H1 (cell line): ENCODE measurements at places on chromosomes 1 and 21. TPM values are rescaled to one million over a fixed set of nuclear protein-coding genes. Genes with fewer than 3 reads are reported as not detected.

BOLA1 gene
- 8.1 and 13.1 TPM in 2 replicates for total RNA-seq

REN gene
- total RNA-seq: not detected in 2 replicates

DNA sequence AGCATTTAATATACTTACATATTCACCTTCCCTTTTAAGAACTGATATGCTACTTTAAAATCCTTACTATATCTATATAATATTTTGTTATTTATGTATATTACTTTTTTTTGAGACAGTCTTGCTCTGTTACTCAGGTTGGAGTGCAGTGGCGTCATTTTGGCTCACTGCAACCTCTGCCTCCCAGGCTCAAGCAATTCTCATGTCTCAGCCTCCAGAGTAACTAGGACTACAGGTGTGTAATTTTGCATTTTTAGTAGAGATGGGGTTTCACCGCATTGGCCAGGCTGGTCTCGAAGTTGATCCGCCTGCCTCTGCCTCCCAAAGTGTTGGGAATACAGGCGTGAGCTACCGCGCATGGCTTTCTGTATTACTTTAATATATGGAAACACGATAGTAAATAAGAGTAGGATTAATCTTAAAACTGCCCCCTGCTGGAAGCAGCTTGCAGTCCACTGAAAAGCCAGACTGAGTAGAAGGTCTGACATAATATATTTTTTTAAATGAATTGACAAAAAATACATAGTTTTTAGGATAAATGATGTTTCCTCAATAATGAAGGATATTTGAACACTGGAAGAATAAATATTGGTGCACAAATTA is 24.4 kb downstream of the RCAN3 start:
- H3K27ac ChIP-seq: no peak overlapping the region
- no peak overlapping the region for H3K4me3 ChIP-seq
- DNase-seq: no peak
- no peaks in the 10 kb centered on the region for H3K36me3 ChIP-seq
- H3K27me3 ChIP-seq: no peaks in the 10 kb centered on the region

- H3K27ac ChIP-seq: no peak overlapping the region
- H3K4me3 ChIP-seq: no peak overlapping the region
- no peaks in the 10 kb centered on the region for H3K27me3 ChIP-seq
- H3K36me3 ChIP-seq: no peaks in the 10 kb centered on the region
- no peaks in the 10 kb centered on the region for H3K4me1 ChIP-seq
- DNase-seq: no peak
These were observed 25.0 kb upstream of the UAP1 start for GRCh38 chr1:162536511-162536910.

DNA sequence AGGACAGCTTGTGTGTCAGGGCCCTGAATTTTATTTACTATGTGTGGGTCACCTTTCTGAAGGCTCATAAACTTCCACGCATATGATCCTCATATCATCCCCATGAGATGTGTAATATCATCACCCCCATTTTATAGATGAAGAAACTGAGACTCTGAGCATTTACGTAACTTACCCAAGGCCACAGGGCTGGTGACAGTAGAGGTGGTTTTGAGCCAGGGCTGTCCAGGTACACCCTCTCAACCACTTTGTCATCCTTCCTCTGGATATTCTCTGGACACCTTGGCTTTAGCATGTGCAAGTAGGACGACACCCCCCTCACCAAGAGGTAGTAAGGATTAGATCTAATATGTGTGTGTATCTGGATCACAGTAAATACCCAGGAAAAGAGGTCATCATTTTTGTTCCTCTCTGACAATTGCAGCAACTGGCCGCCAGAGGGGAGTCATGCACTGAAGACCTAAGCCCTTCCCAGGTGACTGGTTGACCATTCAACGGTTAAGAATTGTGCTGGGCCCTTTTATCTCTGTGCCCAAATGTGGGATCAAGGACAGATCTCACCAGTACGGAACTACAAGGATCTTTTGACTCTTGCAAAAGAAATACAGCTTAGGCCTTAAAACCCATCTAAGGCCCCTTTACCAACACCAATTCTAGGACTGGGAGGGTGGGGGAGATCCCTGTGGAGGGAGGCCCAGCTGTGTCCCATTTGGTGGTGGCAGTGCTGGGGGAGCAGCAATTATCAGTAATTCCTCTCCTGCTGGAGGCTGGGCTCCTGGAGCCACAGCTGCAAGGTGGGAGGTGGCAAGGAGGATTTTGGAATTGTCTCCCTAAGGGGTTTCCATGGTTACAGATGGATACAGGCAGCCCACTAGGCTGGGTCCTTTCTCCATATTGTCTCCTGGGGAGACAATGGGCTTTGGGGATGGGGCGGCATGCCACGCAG is 13.7 kb upstream of the E2F2 start:
- no peaks in the 10 kb centered on the region for H3K4me1 ChIP-seq
- no peaks in the 10 kb centered on the region for H3K36me3 ChIP-seq
- DNase-seq: peak; percentile 85
- H3K4me3 ChIP-seq: no peak overlapping the region

DNA sequence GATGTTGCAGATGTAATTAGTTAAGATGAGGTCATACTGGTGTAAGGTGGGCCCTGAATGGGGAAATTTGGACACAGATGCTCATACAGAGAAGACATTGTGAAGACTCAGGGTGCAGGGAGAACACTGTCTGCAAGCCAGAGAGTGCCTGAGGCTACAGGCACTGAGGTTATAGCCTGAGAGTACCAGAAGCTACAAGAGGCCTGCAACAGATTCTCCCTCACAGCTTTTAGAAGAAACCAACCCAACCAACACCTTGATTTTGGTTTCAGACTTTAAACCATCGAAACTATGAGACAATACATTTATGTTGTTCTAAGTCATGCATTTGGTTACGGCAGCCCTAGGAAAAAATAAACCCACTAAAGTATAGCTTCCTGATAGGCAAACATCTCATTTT is 321.7 kb upstream of the USP25 start:
- no peaks in the 10 kb centered on the region for H3K27me3 ChIP-seq
- no peak overlapping the region for H3K4me3 ChIP-seq
- H3K4me1 ChIP-seq: no peaks in the 10 kb centered on the region
- H3K27ac ChIP-seq: no peak overlapping the region
- DNase-seq: no peak
- H3K36me3 ChIP-seq: no peaks in the 10 kb centered on the region

GRCh38 chr1:221926441-221926840 is 184.6 kb upstream of the DUSP10 start:
- no peak for DNase-seq
- H3K4me1 ChIP-seq: no peaks in the 10 kb centered on the region
- no peaks in the 10 kb centered on the region for H3K27me3 ChIP-seq
- no peaks in the 10 kb centered on the region for H3K36me3 ChIP-seq
- no peak overlapping the region for H3K4me3 ChIP-seq

GRCh38 chr1:59805554-59805953 is 9.2 kb upstream of the HOOK1 start:
- no peak for DNase-seq
- no peaks in the 10 kb centered on the region for H3K27me3 ChIP-seq
- no peak overlapping the region for H3K4me3 ChIP-seq
